Fibroblast of the aortic adventitia (primary cell): ENCODE measurements at places on chromosomes 1 and 21. TPM values are rescaled to one million over a fixed set of nuclear protein-coding genes. Genes with fewer than 3 reads are reported as not detected.

DNA sequence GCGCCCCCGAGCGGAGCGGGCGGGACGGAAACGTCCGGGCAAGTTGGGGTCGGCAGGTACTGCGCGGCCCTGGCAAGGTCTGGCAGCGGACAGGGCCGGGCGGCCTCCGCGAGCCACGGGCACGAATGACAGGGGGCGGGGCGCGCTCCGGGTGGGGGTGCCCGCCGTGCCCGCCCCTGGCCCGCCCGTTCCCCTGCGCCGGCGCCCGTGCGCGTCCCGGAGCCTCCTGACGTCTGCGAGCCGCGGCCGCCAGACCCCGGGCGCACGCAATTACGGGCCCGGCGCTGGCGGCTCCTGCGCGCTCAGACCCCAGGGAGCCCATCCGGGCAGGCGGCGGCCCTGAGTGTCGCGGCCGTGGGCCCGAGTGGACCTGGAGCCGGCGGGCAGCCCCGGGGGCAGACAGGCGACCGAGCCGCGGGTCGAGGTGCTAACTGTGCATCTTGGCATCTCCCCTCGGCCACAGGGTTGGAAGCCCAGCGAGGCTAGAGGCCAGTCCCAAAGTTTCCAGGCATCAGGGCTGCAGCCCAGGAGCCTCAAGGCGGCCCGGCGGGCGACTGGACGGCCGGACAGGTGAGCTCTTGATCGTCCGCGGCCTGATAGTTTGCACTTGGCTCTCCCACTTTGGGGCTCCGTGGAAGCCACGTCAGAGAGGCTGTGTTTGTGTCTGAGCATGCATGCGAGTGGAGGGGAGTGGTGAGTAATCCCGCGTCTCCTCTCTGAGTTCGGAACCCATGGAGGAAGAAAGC lies 918 bp downstream of the MIB2 start:
- DNase-seq = peak; percentile 18

GRCh38 chr21:38679534-38679933 lies 126.2 kb upstream of the ETS2 start:
- peak; percentile 74 for DNase-seq

GRCh38 chr1:179058487-179059483 lies 23.1 kb upstream of the TOR3A start:
- DNase-seq = peak; percentile 76

DNA sequence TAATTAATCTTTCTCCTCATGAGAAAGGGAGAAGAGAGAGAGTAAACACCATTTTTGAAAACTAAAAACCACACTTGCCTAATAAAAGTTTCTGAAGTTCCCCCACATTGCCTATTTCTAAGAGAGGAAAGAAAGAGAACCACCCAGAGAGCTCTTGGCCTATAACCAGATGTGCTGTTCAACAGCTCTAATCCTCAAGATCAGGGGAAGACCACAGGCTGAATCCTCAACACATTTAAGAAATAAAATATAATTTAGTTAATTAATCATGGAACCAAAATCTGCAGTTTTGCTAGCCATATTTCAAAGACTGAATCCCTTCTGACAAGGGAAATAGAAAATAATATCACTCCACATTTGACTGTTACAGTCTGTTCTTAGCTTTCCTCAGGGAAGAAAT lies 11.9 kb downstream of the PRRX1 start:
- DNase-seq = peak; percentile 50

GRCh38 chr21:40587736-40588346 lies 259.1 kb downstream of the DSCAM start:
- DNase-seq = no peak

DNA sequence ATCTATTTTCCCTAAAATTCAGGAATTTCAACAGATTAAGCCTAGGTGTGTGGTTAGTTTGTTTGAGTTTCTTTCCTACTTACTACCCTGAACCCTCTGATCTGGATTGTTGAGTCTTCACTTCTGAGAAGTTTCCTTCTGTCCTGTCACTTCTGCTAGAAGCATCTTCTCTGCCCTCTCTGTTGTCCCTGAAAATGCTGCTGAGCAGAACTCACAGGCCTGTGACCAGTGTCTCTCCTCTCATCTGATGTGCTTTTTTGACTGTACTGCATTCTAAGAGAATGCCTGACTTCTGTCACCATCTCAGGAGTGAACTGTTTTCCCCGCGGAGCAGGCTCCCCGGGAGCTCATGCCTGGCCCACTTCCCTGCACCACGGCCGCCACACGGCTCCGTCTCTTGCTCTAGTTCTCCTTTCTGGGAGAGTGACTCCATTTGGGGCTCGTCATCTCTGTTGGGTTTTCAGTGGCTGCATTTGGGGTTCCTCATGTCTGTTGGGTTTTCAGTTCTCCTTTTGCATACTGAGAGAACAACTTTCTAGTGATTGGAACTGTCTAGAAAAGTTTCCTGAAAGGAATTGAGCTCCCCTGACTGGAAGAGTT lies 77.9 kb downstream of the POFUT2 start:
- DNase-seq = no peak

- DNase-seq = no peak
Observed at GRCh38 chr1:109479901-109480300, 3.8 kb upstream of the ATXN7L2 start.

GRCh38 chr1:36567601-36568341 lies 85.1 kb upstream of the CSF3R start:
- DNase-seq = no peak

GRCh38 chr1:82565146-82565545 lies 764.4 kb downstream of the ADGRL2 start:
- DNase-seq = peak; percentile 79

DNA sequence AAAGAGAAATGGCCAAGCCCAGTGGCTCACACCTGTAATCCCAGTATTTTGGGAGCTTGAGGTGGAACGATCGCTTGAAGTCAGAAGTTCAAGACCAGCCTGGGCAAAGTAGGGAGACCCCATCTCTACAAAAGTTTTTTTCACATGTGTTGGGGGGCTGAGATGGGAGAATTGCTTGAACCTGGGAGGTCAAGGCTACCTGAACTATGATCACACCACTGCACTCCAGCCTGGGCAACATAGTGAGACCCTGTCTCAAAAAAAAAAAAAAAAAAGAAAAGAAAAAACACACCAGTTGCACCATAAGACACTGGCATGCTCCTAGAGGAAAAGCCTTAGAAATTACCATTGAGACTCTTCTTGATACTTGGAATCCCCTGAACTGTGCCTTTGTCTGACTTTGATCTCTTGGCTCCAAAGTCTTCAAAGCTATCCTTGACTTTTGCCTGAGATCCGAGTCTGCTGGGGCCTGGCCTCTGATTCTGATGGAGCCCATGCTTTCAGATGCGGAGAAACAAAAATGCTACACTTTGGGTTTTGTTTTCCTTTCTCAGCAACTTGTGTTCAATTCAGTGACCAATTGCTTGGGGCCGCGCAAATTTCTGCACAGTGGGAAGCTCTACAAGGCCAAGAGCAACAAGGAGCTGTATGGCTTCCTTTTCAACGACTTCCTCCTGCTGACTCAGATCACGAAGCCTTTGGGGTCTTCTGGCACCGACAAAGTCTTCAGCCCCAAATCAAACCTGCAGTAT lies 33.7 kb downstream of the ATP5PO start:
- no peak for DNase-seq

- DNase-seq = no peak
Observed at GRCh38 chr1:46903481-46903880, 37.8 kb downstream of the CYP4A11 start.

DNA sequence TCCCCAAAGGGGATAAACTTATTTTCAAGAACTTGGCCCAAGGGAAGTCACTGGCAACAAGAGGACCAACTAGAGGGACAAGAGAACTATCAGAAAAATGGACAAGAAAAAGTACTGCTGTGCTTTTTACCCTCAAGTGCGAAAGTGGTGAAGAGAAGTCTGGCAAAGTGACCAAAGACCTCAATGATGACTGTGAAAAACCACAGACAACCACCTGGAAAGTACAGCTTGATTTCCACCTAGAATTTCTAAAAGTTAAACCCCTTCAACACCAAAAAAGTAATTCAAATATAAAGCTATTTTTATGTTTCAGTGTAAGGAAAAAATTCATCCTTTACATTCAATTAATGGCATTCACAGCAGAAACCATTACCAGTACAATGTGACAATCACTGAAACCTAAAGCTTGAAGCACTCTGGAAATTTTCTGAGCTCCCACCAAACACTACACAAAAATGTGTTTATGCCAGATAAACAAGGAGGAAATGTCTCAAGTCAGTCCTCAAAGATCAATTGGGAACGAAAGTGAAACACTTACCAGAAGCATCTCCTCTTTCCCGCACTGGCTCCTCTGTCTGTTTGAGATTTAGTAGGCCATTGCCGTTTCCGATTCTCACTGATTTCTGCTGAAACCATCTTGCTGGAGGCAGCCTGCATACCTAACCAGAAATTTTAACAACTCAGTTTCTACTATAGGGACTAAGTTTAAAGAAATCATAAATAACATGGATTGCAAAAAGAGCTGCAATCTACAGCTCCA lies 8.3 kb downstream of the SDE2 start:
- no peak for DNase-seq

RIPK4 gene
- 0.45 TPM in 1 of 2 replicates, not detected in the other for total RNA-seq

AMY1A gene
- not detected in 2 replicates for total RNA-seq

NAXE gene
- total RNA-seq = 22.7 and 64.2 TPM in 2 replicates
